Endodermal cell (in vitro differentiated cells): ENCODE measurements at places on chromosomes 1 and 21.

- DNase-seq = peak; percentile 92
Measured at GRCh38 chr1:203048555-203049051, 22.3 kb downstream of the PPFIA4 start.

DNA sequence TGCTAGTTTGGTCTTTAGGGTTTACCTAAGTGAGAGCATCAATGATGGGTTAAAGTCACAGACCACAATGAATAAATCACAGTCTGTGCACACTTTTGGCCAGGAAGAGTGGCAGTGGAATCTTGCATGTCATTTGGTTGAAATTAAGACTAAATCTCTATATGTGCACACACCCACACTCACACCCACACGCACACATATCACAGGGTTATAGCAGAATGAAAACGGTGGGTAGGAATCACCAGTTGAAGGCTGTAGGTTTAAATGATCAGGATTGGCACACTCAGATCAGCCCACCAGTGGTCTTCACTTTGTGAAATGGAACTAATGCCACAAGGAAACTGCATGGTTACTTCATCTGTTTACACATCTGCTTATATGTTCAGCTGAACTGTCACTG lies 97.6 kb upstream of the ADAR start:
- DNase-seq = no peak

GRCh38 chr21:36784947-36785346 lies 86.0 kb downstream of the SIM2 start:
- no peak for DNase-seq

DNA sequence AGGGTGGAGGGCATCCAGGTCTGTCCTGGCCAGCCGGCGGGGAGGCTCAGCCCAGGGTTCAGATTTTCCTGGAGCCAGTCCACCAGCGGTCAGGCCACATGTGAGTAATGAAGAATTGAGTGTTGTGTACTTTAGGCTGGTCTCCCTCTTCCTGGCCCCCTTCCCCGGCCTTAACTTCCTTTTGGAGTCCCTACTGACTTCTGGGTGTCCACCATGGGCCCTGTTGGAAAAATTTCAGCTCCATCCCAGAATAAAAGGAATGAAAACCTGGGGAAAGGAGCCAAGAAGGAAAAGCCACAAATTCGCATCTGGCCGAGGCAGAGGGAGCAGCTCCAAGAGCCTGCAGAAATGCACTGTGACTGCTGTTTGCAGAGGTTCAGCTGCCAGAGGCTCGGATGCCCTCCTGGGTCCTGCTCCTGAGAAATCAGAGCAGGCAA lies 35.5 kb upstream of the HHAT start:
- DNase-seq = no peak

DNA sequence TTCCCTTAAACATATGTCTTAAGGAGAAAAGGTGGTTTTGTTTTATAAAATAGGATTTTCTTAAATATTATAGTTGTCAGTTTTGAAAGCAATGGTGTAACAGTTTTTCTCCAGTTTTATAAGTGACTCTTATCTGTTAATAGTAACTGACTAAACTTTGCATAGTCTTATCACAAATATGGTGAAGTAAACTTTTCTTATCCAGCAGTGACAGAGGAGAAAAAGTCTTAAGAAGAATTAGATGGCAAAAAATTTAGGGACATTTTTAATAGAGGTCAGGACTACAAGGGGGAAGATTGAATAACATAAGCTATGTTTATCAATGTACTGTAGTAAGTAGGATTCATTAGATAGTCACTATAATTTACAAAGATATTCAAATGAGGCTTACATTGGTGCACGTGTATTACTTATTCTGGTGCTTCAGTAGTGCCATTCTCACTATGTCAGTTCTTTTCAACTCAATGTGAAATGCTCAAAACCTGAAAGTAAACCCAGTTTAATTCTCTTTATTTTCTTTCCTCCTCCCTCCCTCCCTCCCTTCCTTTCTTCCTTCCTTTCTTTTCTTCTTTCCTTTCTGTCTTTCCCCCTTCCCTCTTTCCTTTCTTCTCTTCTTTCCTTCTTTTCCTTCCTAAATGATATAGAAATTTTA lies 26.1 kb downstream of the F3 start:
- no peak for DNase-seq

- DNase-seq = no peak
Measured at GRCh38 chr1:168273575-168273974, 7.1 kb upstream of the TBX19 start.

DNA sequence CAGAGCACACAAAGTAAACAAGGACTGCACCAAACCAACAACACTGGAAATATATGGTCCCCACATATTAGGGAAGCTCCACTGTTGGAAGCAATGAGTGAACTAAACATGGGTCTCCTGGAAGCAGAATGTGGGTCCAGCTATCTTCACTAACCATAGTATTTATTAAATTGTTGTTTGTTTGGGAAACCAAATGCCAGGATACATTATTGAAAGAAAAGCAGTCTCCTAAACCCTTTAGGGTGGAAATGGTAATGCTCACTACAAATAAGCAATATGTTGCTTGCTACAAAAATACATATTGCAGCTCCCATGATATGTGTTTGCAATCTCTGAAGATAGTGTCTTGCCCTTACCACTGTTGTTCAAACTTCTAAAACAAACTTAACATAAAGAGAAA lies 2.2 kb downstream of the NEGR1 start:
- DNase-seq = no peak

GRCh38 chr1:68725001-68725752 lies 228.3 kb upstream of the DEPDC1 start:
- no peak for DNase-seq

- DNase-seq = no peak
Measured at GRCh38 chr1:186063091-186063657, 311.9 kb downstream of the TPR start.

- no peak for DNase-seq
Measured at GRCh38 chr1:22508329-22508728, 55.0 kb upstream of the EPHA8 start.

DNA sequence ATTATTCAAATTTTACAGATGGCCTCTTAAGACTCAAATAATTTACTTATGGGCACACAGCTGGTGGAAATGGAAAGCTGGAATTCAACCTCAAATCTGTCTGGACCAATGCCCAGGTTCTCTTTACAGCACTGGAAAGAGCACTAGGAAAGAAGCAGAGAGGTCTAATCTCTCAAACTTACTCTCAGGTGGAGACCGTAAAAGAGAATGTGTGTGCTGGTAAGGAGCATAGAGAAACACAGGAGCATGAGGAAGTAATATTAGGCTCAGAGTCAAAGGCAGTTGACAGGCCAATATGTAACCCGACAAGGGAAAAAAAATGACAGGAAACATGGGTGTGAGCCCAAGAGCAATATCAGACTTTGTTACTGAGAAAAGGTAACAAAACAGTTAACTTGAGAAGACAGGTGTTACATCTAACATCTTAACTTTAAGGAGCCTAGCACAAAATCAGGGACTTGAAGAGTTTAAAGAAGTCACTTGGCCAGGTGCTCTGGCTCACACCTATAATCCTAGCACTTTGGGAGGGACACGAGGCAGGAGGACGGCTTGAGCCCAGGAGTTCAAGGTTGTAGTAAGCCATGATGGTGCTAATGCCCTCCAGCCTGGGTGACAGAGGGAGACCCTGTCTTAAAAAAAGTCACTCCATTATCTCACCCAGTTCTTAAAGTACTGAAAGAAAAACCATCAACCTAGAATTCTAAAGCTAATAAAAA lies 20.7 kb downstream of the PPP1R15B start:
- peak; percentile 20 for DNase-seq

DNA sequence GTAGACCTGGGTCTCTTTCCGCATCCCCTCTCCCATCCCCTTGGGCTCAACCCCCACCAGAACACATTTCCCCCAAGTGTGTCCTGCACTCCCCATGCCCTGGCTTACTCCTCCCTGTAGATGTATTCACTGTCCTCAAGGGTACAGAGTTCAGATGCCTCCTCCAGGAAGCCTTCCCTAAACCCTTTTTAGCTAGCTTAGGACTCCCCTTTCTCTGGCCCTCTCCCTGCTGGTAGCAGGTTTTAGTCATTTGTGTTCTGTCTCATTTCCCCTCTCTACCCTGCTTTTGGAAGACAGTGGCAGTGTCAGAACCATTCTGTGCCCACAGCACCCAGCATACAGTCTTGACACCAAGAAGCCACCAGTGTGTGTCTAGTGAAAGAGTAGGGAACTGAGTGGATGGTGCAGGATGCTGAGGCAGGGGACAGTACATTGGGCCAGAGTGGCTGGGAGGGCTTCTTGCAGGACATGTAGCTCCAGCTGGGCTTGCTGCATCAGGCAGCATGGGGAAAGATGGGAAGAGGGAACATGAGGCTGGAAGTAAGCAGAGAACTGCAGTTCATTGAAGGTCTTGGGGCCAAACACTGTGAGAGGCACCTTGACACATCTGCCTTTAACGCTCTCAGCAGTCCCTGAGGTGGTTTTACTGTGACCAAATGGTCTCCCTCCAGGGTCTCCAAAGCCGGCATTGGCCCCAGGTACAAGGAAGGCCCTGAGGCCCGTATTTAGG lies 2.5 kb downstream of the FOXO6 start:
- DNase-seq = no peak

DNA sequence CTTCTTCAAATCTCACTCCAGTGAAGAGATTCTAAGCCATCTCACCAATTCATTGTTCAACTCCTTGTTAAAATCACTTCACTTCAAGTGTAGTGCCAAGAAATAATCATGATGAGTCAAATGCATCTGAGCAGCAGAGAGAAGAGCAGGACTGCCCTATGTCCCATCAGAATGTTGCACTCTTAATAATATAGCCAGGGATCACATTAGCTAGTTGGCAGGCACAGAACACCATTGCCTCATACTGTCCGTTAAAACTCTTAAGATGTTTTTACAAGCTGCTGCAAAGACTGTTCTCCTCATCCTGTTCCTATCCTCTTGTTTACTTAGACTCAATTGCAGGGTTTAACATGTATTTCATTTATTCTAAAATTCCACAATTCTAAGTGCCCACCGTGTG lies 432.9 kb downstream of the PLPP3 start:
- no peak for DNase-seq

DNA sequence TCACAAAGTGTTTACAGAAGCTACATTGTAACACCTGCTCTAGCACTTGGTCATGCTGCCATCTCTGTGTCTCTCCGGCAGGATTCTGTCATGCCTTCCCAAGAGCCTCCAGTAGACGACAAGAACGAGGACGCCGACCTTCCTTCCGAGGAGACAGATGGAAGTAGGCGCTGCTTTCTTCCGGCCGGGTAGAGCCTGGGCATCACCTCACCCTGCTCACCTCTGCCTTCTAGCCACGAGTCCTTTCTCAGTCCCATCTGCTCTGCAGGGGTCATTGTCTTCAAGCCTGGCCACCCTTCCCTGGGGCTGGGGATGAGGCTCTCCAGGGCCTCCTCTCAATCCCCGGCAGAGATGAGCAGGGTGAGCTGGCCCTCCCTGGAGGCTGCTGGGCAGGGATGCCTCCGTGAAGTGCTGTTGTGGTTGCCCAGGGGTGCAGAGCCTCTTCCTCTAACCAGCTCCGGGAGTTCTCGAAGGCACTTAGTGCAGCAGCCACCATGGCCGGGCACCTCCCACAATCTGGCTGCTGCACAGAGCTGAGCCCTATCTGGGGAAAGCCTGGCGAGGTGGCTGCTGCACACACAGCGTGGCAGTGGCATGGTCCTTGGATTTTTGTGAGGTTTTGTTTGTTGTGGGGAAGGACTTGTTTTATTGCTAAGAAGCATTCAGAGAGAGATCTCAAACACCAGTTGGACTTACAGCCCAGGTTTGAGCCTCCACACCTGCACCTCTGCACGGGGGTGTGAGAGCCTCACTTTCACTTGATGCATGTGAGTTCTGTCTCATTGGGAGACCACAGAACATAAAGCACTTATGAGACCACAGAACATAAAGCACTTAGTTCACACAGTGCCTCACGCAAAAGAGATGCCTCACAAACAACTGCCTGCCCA lies 48.4 kb downstream of the FAAP20 start:
- no peak for DNase-seq

DNA sequence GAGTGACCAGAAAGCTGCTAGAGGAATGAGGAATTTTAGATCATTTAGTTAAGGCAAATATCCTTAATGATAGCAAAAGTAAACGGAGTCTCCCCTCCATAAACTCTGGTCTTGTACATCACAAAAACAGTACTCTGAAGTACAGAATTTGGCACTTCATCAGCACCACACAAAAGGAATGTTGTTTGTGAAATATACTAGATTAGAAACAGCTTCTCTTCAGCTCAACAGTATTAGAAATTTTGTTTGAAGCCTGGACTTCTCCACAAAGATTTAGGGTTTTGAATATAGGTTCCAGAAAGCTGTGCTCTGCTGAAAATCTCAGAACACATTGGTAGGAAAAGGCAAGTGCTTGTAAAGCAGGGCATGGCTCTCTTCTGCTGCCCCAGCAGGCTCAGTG lies 135.1 kb upstream of the PTGFR start:
- DNase-seq = no peak

DNA sequence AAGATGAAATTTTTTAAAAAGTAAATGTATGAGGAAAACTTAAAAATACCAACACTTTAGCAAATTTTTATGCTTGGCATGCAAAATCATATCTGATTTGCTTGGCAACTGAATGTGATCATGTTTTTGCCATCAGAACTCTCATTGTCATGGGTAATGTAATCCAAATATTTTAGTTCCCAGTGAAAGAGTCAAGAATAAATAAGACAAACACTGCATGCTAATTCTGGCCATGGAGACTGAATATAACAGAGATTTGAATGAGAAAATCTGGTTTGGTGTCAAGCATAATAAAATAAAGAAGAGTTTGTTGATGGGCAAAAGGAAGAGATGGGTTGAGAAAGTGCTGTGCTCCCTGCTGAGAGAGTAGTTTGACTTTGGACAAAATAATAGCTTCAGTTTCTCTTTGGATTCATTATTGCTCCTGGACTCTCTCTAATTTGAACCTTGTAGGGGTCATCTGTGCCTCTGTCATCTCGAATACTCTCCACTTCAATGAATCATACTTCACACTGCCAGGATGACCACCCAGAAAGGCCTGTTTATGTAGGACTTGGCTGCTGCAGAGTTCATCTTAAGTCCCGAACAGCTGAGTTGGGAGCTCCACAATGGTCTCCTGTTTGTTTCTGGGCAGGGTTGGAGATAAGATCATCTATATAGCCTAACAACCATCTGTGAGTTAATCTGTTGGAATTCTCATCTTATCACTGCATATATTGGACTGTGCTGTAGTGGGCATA lies 34.4 kb downstream of the ADAMTS1 start:
- no peak for DNase-seq

GRCh38 chr1:1954831-1955441 lies 35.9 kb upstream of the TMEM52 start:
- DNase-seq = peak; percentile 70

- no peak for DNase-seq
Measured at GRCh38 chr1:87754139-87754538, 425.5 kb downstream of the LMO4 start.

GRCh38 chr1:3529099-3529729 lies 74.7 kb downstream of the ARHGEF16 start:
- no peak for DNase-seq

DNA sequence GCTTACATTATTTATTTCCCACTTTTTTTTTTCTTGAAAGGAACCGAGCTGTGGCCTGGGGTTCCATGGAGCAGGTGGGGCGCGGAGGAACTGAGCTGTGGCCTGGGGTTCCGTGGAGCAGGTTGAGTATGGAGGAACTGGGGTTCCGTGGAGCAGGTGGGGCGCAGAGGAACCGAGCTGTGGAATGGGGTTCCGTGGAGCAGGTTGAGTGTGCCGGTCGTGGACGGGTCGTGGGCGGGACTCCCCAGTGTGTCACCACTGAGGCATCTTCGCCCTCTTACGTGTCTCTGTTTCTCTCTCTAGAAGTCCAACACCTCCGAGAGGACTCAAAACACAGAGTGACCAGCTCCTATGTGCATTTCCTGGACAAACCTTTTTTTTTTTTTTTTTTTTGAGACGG lies 1.2 kb upstream of the SCNN1D start:
- no peak for DNase-seq

- DNase-seq = no peak
Measured at GRCh38 chr1:240174734-240175133, 83.1 kb downstream of the FMN2 start.
